GM12892 (cell line): ENCODE measurements at places on chromosomes 4 and X.

DNA sequence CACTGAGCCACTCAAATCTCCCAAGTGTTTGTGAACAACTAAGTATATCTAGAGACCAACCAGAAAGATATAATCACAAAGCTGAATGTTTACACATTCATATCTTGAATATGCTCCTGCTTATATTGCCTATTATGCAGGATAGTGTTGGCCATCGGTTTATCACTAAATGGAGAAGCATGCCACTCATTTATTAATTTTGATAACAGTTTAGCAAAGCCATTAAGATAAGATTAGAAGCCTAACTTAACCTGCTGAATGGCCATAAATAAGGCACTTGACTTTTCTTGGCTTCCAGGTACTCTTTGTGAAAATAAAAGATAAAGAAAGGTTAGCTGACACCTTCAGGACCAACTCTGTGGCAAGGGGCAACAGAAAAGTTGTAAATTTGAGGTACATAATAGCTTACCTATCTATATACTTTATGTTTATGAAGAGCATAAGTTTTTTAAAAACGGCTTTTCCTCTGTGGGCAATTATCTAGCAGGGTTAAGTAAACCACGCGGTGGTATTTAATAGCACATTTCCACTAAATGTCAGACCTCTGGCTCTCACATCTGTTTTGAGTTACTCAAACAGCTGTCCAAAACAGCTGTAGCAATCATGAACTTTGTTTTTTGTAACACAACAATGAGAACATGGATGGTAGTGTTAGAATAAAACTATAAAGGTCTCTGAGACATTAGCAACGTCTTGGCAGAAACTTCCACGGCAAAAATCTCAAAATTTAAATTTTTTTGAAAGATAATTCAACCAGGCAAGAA lies 58.8 kb upstream of the FTHL17 start:
- DNase-seq = no peak

- no peak for DNase-seq
Measured at GRCh38 chrX:18649498-18649951, 22.4 kb downstream of the RS1 start.

DNA sequence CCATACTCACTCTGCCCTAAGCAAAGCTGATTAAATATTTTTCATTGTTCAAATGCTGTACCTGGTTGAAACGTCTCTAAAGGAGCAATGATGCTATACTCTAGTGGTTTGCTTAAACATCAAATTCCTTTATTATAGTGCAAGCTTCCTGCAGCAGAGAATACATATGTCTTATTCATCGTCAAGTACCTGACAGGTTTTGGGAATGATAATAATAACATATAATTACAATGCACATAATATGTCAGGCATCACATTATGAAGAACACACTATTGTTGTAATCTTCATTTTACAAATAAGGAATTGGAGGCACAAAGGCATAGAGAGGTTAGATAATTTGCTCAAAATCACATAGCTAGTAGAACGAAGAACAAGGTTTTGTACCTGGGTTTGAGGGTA lies 151.6 kb downstream of the GRIA2 start:
- no peak for DNase-seq

DNA sequence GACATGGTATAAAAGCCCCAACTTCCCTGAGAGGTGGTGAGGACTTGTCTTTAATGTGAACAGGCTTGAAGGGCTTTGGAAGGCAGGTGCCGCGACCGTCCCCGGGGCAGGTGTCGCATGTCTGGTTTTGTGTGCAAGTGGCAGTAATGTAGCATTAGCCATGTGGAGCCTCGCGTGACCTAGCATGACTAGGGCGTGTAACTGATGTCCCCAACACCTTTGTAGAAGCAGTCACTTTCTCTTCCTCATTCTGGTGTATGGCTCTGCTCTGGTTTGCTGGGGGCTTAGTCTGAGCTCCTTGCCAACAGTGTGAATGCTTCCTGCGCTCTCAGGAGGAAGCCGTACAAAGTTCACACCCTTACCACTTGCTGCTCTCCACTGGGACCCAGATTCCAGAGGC lies 145.7 kb downstream of the AMMECR1 start:
- peak; percentile 48 for DNase-seq

- no peak for DNase-seq
Measured at GRCh38 chr4:4647041-4647440, 105.2 kb upstream of the STX18 start.

DNA sequence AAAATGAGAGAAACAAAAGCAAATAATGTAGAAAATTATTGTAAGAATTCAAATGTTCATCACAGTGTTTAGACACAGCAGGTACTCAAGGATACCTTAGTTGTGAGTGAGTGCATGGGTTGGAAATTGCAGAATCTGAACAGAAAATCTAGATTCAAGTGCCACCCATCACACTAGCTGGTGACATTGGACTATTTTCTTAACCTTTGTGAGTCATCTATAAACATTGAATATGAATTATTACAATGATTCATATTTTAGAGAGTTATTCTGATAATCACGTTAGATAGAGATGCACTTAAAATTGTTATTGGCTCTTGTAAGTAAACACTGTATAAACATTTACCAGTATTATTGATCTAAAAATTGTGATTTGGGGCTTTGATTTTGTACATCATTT lies 1113.1 kb downstream of the STIM2 start:
- DNase-seq = no peak

DNA sequence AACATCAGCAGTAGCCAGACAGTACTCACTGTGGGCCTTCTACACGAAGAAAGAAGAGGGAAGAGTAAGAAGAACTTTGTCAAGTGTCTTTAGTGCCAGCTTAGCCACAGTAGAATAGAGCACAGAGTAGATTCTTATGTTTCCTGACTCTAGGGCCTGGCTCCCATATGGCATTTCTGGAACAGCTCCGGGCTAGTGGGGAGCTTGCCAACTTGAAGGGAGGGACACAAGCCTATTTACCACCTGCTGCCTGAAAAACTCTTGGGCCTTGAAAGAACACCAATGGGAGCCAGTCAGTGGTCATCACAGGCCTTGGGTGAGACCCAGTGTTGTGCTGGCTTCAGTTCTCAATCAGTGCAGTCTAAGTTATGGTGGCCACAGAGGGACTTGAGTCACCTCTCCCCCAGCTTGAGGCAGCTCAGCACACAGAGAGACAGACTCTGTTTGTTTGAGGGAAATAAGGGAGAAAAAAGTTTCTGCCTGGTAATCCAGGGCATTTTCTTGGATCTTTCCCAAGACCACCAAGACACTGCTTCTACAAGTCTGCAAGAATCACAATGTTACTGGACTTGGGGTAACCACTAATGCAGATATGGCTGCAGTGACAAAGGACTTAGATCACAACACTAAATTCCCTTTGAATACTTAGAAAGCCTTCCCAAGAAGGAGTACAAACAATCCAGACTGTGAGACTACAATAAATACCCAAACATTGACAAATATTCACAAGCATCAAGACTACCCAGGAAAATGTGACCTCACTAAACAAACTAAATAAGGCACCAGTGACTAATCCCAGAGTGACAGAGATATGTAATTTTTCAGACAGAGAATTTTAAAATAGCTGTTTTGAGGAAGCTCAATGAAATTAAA lies 261.0 kb upstream of the NDST3 start:
- DNase-seq = no peak

- DNase-seq = no peak
Measured at GRCh38 chrX:24482823-24483415, 17.8 kb downstream of the PDK3 start.

GRCh38 chrX:121245763-121246162 lies 198.4 kb downstream of the GLUD2 start:
- DNase-seq = no peak

DNA sequence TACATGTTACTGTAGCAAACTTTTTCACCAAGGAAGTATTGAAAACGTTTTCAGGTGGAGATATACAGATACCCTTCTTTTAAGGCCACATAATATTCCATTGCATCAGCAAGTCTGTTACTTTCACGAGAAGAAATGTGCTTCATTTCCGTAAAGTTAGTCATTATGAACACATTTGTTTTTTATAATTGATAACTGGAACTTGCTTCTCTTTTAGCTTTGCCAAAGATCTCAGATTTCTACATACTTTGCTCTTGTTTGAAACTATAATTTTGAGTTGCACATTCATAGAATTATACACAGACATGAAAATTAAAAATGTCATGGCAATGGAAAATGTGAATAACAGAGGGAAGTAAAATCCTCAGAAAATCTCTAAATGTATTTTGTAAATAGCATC lies 128.7 kb upstream of the GIMD1 start:
- DNase-seq = no peak

DNA sequence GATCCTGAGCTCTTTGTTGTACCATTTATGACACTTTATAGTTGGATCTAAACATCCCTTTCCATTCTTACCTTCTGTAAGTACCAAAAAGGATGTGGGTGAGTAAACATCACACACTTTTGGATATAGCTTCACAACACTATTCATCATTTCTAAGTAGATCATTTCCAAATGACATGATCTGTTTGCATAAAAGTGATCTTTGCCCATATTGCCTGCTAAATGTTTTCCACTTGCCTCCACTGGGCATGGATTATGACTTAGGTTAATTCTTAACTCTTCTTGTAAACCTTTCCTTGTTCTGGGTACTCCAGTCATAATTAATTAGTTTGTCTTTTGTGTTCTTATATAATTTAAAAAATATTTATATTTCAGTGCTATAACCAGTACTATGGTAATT lies 244.9 kb upstream of the AGA start:
- no peak for DNase-seq

- no peak for DNase-seq
Measured at GRCh38 chr4:6204871-6205566, 4.7 kb upstream of the JAKMIP1 start.

GRCh38 chrX:31268359-31268758 lies 196.5 kb upstream of the FTHL17 start:
- no peak for DNase-seq

DNA sequence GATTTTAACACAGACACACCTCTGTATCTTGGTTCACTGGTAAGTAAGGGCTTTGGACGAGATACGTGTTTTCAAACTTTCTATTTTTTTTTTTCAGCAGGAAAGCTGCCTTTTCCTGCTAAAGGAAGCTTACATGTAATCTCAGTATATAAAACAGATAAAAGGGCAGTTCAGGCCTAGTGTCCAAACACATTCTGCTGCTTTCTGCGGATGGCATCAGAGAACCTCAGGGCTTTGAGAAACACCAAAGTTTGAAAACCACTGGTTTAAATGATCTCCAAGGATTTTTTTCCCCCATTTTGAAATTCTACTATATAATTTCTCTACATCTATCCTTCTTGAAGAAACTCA lies 76.0 kb downstream of the ZAR1 start:
- DNase-seq = no peak

GRCh38 chr4:158005021-158005420 lies 167.8 kb downstream of the GASK1B start:
- no peak for DNase-seq

- no peak for DNase-seq
Measured at GRCh38 chr4:159227984-159228383, 125.1 kb downstream of the RAPGEF2 start.

DNA sequence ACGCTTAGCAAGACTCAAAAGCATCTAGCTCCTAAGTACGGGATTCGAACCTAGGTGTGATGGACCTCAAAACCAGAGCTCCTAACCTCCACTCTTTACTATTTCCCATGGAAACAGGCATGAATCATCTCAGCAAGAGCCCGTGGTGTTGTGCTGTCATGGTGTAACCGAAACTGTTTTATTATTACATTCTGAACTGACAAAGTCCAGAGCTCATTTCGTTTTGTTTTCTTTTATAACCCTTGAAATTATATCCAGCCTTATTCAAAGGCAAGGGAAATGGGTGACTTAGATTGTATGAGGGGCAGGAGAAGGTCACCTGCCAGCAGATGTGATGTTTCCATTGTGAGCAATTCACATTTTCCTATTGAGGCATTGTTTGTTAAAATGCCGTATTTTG lies 301.1 kb downstream of the FRMPD4 start:
- no peak for DNase-seq

GRCh38 chrX:42536286-42536685 lies 241.7 kb downstream of the PPP1R2C start:
- no peak for DNase-seq

DNA sequence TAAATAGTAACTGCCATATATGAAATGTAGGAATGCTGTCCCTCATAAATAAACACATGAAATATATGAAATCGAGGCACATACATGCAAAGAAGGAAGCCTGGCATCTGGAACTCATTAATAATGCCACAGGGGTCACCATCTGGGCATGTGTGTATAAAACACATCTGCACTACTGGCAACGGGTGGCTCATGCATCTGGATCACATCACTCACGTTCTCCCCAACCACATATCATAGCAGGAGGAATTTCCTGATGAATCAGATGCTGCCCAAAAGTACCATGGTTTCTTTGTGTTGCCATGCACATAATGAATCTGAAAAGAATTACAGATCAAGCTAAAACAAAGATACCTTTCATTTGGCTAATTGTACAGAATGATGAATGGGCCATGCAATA lies 28.6 kb downstream of the RNF175 start:
- no peak for DNase-seq

DNA sequence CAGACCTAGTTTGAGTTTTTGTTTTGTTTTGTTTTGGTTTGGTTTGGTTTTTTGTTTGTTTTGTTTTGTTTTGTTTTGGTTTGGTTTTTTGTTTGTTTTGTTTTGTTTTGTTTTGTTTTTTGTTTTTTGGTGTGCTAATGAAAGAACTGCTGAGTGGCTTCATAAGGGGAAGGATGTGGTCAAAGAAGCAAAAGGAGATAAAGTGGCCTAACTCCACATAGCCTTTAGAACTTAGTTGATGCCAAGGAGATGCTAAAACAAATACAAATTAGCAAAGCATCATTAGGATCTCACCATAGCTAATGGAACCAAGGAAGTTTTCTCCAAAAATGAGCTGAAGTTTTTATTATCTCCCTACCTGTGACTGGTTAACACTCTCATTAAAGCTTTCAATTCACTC lies 44.6 kb upstream of the TMEM164 start:
- no peak for DNase-seq

- no peak for DNase-seq
Measured at GRCh38 chr4:5460106-5460801, 248.1 kb downstream of the EVC2 start.

DNA sequence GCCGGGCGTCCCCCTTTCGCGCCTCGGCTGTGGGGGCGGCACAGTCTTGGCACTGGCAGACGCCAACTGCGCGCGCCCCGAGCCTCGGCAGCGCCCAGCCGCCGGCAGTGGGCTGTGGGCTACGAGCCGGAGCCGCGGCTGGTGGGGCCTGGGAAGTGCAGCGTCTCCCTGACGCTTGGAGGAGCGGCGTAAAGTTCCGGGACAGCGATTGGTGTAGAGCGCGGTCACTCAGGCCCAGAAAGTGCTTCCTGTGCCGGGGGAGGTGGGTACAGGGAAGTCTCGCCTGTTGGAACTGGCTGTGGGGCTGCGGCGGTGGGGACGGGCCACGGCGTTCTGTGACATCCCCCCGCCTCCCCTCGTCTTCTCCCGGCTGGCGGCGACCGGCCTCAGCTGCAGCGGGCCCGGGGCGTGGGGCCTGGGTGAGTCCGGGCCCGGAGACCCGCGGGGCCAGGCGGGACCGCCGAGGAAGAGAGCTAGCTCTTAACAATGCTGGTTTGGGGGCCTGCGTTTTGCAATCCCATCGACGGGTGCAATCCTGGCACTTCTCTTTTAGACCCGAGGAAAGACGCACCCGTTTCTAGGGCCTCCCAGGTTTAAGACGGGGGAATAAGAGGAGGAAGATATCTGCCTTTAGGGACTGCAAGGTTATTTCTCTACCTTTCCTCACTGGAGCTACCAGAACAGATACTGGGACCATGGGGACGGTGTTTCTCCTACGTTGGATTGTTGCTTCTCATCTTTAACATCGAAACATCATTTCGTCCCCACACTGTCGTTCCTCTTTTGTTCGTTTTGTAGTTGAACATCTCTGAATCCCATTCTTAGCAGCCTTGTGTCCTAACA lies at the start of the genes RWDD4 and TRAPPC11:
Gene RWDD4 (minus strand): TSS at position 157 of the 843 bp plus-strand sequence. CDS start 233 bp downstream, outside the sequence.
Gene TRAPPC11 (plus strand): TSS at position 265 of the 843 bp plus-strand sequence. CDS start 4,575 bp downstream, outside the sequence.
- peak; percentile 94 for DNase-seq
